ENCODE measurements at places on chromosomes 3 and 15.

DNA sequence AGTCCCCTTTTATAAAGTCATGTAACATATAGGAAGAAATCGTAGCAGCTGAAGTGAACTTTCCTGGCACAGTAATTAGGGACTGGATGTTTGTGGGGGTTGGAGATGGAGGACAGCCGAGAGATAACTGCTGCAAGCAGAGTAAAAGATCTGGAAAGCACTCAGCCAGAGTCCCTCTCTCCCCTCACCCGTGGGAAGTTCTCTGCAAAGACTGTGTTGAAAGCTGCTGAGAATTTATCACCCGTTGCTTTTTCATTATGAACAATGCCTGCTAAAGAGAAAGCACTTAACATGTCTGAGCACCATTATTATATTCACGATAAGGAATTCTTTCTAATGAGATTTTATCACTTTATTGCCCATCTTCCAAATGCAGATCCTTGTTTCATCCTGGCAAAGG, 248.8 kb downstream of the SHOX2 start:
- no peak for DNase-seq

GRCh38 chr15:33592864-33593263, 282.1 kb downstream of the RYR3 start:
- no peak for DNase-seq

DNA sequence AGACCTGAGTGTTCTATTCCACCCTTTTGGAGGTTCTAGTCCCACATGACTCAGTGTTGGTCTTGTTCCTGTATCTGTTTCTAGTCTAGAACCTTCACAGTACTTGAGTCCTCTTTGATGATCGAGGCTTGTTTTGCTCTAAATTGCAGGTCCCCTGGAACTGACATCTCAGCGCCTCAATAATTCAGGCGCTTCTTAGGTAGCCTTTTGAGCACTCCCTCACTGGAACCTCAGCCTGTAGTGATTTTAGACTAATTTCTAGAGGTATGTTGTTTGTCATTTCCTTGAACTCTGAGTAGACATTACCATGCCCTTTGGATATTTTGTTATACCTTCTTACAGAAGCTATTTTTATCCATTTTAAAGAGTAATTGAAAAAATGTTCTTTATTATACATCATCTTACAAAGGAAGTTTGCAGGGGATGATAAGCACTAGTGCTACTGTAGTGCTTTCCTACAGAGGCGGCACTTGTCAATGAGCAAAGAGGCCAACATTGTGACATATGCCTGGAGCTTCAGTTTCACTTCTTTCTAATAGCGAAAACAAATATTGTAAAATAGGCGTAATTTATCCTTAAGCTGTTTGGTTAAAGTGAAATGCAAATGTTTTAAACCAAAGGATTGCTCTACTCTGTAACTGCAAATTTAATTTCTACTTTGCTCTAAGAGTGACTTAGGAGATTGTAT, 75.7 kb downstream of the EFL1 start:
- no peak for DNase-seq

DNA sequence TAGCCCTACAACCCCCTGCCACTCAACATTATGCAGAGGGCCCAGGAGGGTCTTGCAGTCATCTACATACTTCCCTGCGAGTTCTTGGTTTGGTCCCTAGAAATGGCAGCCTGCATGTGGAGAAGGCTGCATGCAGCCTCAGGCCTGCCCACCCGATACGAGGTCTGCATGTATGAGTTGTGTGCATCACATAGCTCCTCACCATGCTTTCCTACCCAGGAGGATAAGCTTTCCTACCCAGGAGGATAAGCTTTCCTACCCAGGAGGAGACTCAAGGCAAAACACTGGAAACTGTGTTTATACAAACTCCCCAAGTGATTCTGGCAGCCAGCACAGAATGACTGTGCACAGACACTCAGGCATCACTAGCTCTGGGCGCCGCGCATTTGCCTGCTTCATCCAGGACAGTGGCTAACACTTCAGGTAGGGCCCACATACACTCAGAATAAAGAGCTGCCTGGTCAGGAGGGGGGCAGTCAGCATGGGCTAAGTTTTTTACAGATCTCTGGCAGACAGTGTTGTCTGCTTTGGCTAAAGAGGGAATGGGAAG, 187.7 kb downstream of the THSD4 start:
- DNase-seq, result no peak

GRCh38 chr3:163011596-163011995, 1515.0 kb downstream of the OTOL1 start:
- DNase-seq, result no peak

- no peak for DNase-seq
Observed at GRCh38 chr3:82100378-82100777, 338.9 kb upstream of the GBE1 start.

DNA sequence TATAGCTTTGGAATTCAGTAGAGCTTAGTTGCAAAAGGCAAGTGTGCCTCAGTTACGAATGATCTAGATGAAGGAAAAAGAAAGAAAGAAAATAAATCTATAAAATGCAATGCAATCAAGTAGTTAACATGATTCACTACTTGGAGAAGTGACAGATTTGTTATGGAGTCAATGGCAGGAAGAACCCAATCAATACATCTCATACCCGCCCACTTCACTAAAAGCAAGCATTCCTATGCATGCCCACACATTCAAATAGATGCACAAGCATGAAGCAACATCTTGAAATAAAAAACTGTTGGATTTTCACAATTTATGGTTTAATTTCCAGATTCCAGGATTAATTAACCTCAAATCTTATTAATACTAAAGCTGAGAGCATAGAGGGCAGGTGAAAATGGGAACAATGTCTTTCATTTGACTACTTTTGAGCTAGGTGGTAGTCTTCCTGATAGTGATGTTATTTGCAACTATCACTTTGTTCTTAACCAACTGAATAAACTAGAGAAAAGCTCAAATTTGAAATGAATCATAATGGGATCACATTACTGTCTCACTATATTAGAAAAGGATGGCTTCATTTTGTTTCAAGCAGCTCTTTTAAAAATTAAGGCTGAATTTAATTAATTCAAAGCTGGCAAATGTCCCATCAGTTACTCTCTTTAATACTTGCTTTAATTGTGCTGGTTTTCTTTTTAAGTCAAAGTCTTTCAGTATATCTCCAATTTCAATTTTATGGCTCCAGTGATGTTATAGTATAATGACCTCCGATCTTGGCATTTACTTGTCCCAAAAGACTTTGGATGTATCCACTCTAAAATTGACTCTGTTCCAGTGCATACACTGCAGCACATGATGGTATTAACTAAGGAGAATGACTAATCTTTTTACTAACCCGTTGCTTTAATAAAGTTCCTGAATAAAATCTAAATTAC, 46.7 kb upstream of the CCDC50 start:
- no peak for DNase-seq
